ENCODE measurements at places on chromosomes 3 and 15.

- no peak for DNase-seq
Observed at GRCh38 chr3:173865900-173866498, 468.5 kb downstream of the NLGN1 start.

- no peak for DNase-seq
Observed at GRCh38 chr3:193906849-193907410, 229.0 kb upstream of the HES1 start.

- DNase-seq, result peak; percentile 56
Observed at GRCh38 chr3:113287803-113288648, 76.7 kb downstream of the BOC start.

GRCh38 chr3:177687291-177687690 is 490.0 kb upstream of the TBL1XR1 start:
- no peak for DNase-seq

GRCh38 chr15:95584088-95584487 is 746.4 kb upstream of the NR2F2 start:
- DNase-seq, result no peak

DNA sequence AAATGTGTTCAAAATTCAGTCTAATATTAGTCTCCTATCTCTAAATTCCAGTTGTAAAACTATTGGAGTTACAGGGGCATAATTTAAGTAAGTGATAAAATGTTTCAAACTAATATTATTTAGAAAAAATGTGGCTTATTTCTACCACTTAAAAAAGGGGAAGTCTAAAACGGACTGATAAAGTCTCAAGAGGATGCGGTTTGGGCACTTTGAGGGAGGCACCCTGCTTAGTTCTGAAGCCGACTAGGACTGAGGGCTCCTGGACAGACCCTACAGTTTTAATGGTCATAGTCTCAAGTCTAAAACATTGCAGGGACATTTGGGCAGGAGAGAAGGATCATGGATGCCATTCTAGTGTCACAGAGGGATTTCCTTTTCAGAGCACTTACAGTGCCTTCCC is 566.3 kb downstream of the NR2F2 start:
- peak; percentile 62 for DNase-seq

GRCh38 chr3:58173669-58174398 is 36.9 kb downstream of the DNASE1L3 start:
- DNase-seq, result peak; percentile 40
